Caki2 (cell line): ENCODE measurements at places on chromosomes 12 and 14.

DNA sequence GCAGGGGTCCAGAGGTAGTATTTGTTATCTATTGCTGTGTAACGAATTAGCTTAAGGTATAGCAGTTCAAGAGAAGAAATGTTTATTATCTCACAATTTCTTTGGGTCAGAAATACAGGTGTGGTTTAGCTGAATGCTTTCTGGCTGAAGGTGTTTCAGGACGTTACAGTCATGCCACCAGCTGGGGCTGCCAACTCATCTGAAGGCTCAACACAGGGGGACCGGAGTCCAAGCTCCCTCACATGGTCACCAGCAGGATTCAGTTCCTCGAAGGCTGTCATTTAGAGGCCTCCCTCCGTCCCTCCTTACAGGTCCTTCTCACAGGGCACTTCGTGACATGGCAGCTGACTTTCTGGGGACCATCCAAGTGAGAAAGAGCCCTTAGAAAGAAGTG is 37.5 kb upstream of the SINHCAF start:
- DNase-seq, result no peak

DNA sequence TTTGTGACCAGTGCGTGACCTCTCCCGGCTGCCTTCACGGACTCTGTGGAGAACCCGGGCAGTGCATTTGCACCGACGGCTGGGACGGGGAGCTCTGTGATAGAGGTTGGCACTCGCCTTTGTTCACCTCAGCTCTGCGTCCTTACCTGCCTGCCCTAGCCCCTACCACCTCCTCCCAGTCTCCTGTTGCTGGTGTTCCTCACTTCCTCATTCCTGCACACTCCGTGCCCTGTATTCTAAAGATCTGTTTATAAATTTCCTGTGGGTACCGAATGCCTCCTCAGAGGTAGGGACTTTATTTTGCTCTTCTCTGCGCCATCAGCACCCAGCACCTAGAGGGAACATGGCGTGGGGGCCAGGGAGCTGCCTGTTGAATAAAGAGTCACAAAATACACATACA is 2.3 kb downstream of the DLK1 start:
- DNase-seq, result no peak

- DNase-seq, result no peak
Measured at GRCh38 chr12:6340745-6341416, 995 bp downstream of the TNFRSF1A start.

DNA sequence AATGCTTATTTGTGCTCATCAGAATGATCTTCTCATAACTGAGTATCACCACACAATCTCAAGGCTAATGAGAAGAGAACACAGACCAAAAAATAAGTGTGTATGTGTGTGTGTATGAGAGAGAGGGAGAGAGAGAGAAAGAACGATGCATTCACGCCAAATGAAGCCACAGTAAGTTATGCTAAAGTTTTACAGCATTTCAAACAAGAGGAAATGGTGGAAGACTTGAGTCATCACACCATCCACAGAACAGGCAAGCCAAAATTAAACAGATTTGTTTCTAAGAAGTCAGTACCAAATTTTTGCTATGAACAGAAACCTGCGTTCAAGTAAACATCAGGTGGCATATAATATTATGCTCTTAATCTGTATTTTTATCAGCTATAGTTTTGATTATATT is 141.2 kb downstream of the MED13L start:
- DNase-seq, result no peak

GRCh38 chr14:36516719-36517241 is 3.3 kb downstream of the NKX2-1 start:
- DNase-seq, result no peak
